ENCODE measurements at places on chromosomes 16 and 17. TPM values are rescaled to one million over a fixed set of nuclear protein-coding genes. Genes with fewer than 3 reads are reported as not detected.

The BAIAP3 gene
- 9.4 TPM for total RNA-seq

The PSME3 gene
- total RNA-seq = 110 TPM

The MAPT gene
- 0.59 TPM for total RNA-seq

The CES3 gene
- total RNA-seq = not detected

DNA sequence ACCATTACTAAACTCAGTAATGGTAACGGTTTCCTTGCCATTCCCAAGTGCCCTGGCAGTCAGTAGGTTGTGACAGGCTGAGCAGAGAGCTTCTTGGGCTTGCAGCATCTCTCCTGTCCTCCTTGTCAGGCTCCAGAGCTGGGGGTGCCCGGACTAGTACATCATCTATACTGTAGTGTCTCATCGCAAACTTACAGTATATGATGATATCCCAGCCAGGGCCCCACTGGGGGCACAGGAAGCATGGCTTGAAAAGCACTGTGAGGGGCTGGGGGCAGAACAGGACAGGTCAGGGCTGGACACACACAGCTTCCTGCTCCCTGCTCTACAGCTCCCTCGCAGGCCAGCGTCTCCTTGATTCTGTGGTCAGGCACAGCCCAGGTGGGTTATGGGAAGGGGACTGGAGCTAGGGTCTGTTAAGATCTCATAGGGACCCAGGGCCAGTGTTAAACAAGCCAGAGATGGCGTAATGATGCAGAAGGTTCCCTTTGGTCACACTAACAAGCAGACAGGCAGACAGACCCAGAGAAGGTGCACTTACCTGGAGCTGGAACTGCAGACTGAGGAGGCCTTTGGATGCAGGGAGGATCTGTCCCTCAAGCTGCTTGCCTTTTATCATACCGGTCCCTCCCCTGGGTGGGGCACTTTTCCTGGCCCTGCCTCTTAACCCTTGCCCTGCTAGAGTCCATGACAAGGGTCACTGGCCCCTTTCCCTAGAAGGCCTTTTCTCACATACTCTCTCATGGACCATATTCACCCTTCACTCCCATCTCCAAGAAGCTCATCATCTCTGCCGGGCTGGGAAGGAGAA, 6.8 kb downstream of the ERAL1 start:
- no peak for DNase-seq
- no peak overlapping the region for H3K27ac ChIP-seq
- H3K4me1 ChIP-seq = no peaks in the 10 kb centered on the region
- 0 out of 2 replicates have a peak, but pooled peaks cover 4% of the 10 kb centered on the region for H3K36me3 ChIP-seq

- H3K36me3 ChIP-seq = no peaks in the 10 kb centered on the region
- H3K27ac ChIP-seq = no peak overlapping the region
- H3K4me1 ChIP-seq = peaks cover 2% of the 10 kb centered on the region
- H3K4me3 ChIP-seq = no peak overlapping the region
- H3K27me3 ChIP-seq = no peaks in the 10 kb centered on the region
- DNase-seq = no peak
Observed at GRCh38 chr16:85722128-85722893, 28.6 kb downstream of the C16orf74 start.

DNA sequence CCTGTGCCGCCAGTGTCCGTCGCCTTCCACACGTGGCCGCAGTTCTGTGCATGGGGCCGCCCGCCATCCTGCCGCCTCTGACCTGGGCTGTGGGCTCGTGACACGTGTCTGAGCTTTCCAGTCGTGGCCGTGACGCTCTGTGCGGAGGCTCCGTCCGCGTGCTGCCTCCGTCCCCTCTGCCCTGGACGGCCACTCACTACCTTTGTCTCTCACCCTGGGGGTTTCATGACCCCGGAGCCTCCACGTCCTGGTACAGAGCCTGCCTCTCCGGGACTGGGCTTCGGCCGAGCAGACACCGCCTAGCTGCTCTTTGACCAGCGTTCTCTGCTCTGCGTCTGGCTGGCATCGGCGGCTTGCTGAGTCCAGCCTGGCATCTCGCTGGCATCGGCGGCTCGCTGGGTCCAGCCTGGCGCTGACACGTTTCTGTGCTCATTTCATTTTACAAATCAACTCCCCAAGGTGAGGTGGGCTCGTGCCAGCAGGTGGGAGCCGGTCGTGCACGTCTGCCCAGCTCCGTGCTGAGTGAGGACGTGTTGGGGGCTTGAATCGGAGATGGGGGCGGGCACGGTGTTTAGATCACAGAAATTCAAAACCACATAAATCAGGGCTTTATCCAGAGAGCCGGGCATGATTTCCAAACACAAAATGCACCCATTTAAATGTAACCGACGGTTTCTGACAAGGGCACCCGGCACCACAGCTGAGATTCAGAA, 44.3 kb upstream of the GNG13 start:
- no peaks in the 10 kb centered on the region for H3K27me3 ChIP-seq
- no peaks in the 10 kb centered on the region for H3K36me3 ChIP-seq
- H3K27ac ChIP-seq = no peak overlapping the region
- no peak for DNase-seq
- H3K4me3 ChIP-seq = no peak overlapping the region

- no peak overlapping the region for H3K4me3 ChIP-seq
- H3K4me1 ChIP-seq = no peaks in the 10 kb centered on the region
- H3K27ac ChIP-seq = no peak overlapping the region
- no peaks in the 10 kb centered on the region for H3K27me3 ChIP-seq
- H3K36me3 ChIP-seq = no peaks in the 10 kb centered on the region
Observed at GRCh38 chr17:39181303-39181702, 15.3 kb upstream of the ARL5C start.

- H3K36me3 ChIP-seq = peaks cover 2% of the 10 kb centered on the region
- no peak for DNase-seq
- peaks cover 23% of the 10 kb centered on the region for H3K4me1 ChIP-seq
Observed at GRCh38 chr17:18315562-18315922, 449 bp downstream of the SMCR8 start.

DNA sequence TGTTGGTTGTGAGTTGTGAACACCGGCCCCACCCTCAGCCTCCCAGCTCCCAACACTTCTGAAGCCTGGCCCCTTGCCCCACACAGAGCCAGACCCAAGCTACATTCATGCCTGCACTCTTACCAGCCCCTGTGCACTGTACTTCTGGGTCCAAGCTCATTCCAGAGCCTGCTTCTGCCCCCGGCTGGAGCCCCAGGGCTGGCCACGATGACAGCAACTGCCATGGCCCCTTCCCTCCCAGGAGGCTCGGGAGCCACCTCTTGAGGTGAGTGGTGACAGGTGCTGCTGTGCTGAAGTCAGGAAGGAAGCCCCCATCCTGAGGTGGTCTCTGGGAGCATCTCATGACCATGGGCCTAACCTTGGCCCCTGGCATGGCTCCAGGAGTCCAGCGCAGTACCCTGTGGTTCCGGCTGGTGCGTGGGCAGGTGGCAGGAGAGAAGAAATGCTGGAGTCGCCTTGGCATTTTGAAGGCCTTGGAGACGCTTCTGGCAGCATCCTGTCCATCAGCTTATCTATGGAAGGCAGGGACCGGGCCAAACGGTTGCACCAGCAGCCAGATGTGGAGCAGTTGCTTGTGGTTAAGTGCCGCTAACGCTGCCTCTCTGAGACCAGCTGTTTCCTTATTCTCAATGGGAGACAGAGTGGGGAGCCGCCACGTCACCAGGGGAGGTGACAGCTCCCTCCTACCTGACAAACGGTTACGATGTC, 3.9 kb upstream of the CDT1 start:
- H3K27ac ChIP-seq = no peak overlapping the region
- no peak overlapping the region for H3K4me3 ChIP-seq
- no peaks in the 10 kb centered on the region for H3K27me3 ChIP-seq
- peaks cover under 1% of the 10 kb centered on the region for H3K36me3 ChIP-seq
- DNase-seq = no peak

- no peak overlapping the region for H3K27ac ChIP-seq
- H3K4me3 ChIP-seq = no peak overlapping the region
- H3K36me3 ChIP-seq = no peaks in the 10 kb centered on the region
- H3K4me1 ChIP-seq = no peaks in the 10 kb centered on the region
- peaks cover 3% of the 10 kb centered on the region for H3K27me3 ChIP-seq
- DNase-seq = no peak
Observed at GRCh38 chr16:9683677-9684076, 498.6 kb downstream of the GRIN2A start.

DNA sequence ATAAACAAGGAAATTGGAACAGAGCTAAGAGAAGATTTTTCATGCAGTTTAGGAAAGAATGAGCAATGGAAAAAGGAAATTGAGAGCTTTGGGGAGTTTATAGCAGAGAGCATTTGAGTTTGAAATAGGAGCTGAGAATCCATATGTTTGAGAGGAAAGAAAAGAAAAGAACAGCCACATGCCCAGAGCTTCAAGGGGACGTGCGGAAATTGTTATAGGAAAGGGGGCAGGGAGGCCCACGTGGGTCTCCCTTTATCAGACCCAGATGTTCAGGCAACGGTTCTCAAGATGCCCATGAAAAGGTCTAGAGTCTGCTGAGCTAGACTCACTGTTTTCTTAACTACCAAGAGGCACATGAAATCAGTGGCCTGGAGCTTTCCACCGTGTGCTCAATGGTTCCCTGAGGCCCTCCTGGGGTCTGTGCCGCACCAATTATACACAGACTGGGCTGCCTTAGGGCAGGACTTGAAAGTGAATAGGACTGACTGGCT, 31.2 kb downstream of the CHD9 start:
- DNase-seq = no peak
- no peak overlapping the region for H3K27ac ChIP-seq
- H3K36me3 ChIP-seq = no peaks in the 10 kb centered on the region

GRCh38 chr17:39144416-39144840, 7.0 kb downstream of the PLXDC1 start:
- H3K4me1 ChIP-seq = no peaks in the 10 kb centered on the region
- H3K27me3 ChIP-seq = no peaks in the 10 kb centered on the region
- H3K4me3 ChIP-seq = no peak overlapping the region
- H3K27ac ChIP-seq = no peak overlapping the region
- no peaks in the 10 kb centered on the region for H3K36me3 ChIP-seq

GRCh38 chr16:629833-630248, 944 bp upstream of the WFIKKN1 start:
- H3K36me3 ChIP-seq = no peaks in the 10 kb centered on the region
- peak overlapping the region; percentile 34 for H3K27ac ChIP-seq
- H3K27me3 ChIP-seq = no peaks in the 10 kb centered on the region
- no peak overlapping the region for H3K4me3 ChIP-seq

- no peak overlapping the region for H3K27ac ChIP-seq
- no peak overlapping the region for H3K4me3 ChIP-seq
- no peak for DNase-seq
- peaks cover 25% of the 10 kb centered on the region for H3K36me3 ChIP-seq
- no peaks in the 10 kb centered on the region for H3K27me3 ChIP-seq
- peaks cover 11% of the 10 kb centered on the region for H3K4me1 ChIP-seq
Observed at GRCh38 chr17:47615766-47616424, 33.8 kb upstream of the KPNB1 start.
